Gastroesophageal sphincter (tissue), 4 donors: ENCODE measurements at places on chromosomes 4 and X.

- no peak for ATAC-seq
These were observed 225.8 kb downstream of the DMD start for GRCh38 chrX:32985544-32985943.

DNA sequence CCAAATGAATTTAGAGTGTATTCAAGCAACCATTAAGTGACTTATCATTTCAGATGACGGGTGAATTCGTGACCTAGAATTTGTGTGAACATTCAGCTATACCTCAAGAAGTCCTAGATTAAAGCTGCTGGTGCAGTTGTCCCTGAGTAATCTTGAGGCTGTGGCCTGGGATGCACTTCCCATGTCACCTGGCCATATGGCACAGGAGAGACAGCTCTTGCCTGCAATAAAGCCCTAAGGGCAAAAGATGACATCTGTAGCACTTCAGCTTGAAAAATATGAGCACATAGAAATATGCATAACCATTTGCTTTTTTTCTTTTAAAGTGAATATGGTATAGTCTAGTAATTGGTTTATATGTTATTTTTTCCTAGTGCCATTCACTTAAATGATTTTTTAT, 125.8 kb downstream of the FHDC1 start:
- ATAC-seq, result no peak

- no peak for ATAC-seq
These were observed 496.3 kb downstream of the PDGFC start for GRCh38 chr4:156475322-156475721.

DNA sequence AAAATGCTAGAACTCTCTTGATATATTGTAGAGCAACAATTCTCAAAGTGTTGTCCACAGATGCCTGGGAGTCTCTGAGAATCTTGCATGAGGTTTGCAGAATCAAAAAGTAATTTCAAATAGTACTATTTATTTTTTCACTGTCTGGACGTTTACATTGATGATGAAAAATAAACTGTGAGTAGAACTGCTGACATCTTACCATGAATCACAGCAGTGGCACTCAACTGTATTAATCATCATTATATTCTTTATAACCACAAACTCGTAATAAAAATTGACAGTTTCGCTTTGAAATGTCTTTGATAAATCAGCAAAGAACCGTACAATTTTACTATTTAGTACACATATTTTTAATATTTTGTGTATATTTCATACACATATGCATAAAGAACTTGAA, 94.5 kb downstream of the NAF1 start:
- no peak for ATAC-seq
